Sciatic nerve (tissue), 2 donors: ENCODE measurements at places on chromosomes 12 and 14. TPM values are rescaled to one million over a fixed set of nuclear protein-coding genes. Genes with fewer than 3 reads are reported as not detected.

MIPOL1 gene
- total RNA-seq, result 25.8 TPM

RFLNA gene
- total RNA-seq, result 28.1 TPM

EVL gene
- total RNA-seq, result 87.2 TPM

DNA sequence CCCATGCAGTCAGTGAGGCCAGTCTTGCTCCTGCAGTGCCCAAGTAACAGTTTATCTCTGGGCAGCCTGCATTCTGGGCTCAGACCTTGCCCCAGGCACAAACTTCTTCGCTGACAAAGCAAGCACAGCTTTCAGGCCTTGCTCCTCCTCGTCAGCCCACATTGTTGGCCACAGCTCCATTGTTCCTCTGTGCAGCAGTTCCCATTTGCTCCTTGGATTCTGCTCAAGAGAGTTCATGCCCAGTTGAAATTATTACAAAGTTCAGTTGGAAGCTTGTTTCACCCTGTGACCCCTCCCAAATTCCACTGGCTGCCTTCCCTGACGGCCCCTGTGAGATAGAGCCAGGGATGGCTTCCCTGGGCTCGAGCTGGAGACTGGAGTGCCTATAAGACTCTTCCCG, 163.4 kb upstream of the DDHD1 start:
- DNase-seq, result no peak

DNA sequence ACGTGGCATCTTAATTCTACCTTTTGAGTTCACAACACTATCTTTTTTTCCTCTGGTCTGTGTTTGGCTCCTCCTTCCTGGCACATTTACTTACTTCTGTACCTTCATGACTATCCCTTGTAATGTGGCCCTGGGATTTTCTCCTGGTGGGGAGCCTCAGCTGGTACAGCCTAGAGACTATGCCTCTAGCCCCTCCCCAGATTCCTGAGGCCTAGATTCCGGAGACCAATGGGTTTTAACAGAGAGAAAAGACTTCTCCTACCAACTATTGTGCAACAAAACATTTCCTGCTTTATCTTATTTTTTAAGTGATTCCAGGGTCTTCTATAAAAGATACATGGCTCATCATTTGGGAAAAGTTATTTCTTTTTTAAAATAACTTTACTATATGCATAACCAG, 216.2 kb upstream of the KRR1 start:
- no peak for DNase-seq

GRCh38 chr14:102629808-102630350, 37.4 kb downstream of the RCOR1 start:
- no peak for DNase-seq
